ENCODE measurements at places on chromosomes 12 and 14.

DNA sequence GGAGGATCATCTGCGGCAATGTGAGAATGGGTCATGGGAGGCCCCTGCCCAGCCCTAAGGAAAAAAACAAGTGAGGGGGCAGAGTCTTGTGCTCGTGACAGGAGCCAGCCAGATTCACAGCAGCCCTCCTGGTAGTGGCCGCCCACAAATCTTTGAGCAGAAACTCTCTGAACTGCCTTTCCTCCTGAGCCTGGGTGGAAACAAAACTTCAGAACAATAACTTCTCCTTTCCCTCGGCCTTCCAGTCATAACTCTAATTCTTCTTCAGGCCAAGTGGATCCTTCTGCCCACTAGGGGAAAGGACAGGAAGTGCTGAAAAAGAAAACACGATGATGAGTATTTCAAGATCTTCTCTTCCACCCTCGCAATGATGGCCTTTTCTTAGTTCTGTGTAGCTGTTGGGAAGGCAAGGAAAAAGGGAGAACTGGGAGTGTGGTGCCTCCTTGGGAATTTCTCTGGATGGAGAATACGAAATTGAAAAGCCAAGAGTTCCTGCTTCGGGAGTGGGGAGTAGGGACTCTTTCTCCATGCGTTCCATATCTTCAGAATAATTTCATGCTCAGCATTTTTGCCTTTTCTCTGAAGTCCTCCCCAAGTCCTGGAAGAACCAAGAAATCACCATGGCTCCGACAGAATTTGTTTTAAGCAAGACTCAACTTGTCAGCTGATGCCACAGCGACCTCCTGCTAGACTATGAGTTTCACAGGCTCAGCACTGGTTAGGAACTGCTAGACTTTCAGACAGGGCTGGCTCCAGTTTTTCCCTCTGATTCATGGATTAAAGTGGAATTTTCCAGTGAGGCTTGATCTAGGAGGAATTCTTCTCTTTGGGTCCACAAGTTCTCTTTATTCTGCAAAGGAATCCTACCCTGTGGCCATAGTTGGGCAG, 188.9 kb downstream of the CAND1 start:
- DNase-seq = no peak

DNA sequence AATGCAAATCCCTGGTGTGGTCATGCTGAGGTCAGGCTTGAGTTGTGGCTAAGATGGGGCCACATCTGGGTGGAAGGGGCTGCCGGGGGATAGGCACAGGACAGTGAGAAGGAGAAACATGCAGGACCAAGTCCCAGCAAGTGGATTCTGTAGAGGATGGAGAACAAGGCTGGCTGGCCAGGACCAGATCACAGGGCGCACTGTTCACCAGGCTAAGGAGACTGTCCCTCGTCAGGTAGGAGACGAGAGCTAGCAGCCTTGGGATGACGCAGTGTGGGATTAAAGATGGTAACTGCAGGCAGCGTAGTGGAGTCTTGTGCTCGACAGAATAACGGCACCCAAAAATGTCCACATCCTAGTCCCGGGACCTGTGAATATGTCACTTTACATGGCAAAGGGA, 336.1 kb downstream of the BCL11B start:
- DNase-seq = no peak

GRCh38 chr12:94596596-94596995, 53.8 kb downstream of the TMCC3 start:
- no peak for DNase-seq

DNA sequence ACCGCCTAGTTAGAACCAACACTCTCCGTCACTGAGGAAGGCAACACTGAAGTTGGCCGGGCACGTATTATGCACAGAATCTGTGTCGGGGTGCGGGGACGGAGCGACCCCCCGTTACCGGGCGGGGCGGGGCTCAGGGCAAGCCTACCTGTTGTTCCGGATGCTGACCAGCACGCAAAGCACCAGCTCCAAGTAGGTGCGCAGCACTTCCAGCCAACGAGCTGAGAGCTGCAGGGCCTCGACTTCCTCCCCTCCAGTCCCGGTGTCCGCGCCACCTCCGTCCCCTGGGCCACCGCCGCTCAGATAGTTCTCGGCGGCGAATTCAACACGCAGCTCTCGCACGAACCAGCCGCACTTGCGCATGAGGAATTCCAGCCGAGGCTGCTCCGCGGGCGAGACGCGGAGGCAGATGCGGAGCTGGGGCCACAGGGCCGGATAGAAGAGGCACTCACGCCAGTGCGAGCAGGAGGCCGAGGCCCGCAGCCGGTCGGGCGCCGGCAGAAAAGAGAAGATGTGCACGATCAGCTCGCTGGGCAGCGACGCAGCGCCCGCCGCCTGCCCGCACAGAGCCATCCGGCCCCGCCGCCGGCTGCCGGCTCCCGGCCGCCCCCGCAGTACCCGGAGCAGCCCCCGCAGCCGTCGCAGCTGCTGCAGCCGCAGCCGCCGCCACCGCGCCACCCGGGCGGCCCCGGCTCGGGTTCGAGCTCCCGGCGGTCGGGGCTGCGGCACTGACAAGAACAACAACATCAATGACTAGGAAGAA, 636 bp downstream of the FBXO33 start:
- DNase-seq = peak; percentile 36

DNA sequence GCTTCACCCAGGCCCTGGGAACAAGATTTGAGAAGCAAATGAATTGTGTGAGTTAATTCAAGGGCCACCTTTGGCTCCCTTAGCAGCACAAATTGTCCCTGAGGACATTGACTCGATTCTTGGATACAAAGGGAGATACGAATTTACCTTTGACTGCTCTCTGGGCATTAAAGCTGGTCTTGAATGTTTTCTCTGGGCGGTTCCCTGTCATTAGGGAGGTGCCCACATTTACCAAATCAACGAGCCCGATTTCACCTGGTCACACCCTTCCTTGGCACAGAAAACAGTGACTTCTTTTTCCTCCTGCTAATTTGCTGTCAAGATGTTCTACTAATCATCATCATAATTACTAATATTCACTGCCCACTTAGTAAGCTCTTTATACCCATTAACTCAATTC, 27.1 kb upstream of the CCDC63 start:
- DNase-seq = no peak

- no peak for DNase-seq
Measured at GRCh38 chr12:93609281-93610192, 37.1 kb downstream of the SOCS2 start.

DNA sequence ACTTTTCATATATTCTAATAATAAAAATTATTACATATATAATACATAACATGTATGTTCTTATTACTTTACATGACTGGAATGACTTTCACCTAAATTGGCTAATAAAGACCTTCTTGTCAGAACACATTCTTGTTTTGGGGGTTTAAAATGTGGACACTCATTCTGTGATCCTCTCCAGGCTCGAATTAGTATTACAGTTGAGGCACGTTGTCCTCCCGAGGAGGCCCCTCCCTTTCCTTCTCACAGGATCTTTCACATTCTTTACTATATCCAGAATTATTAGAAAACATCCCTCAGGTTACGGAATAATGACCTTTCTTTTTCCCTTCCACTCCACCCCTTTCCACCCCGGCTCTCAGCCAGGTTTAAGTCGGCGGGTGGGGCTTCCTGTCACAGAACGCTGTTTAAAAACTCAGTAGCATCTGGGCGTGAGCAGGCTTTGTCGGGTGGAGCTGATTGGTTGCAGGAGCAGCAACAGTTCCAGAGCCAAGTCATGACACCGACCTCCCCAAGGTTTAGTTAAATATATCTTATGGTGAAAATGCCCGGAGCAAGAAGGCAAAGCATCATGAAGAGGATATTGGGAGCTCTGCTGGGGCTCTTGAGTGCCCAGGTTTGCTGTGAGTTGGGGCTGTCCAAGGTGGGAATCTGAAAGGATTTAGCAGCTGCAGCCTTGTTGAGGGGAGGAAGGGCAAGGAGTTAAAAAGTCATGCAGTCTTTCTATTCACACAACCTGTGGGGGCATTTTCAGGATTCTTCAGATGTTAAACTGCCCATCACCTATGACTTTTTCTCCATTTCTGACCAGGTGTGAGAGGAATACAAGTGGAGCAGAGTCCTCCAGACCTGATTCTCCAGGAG, 396.7 kb upstream of the OR4E1 start:
- DNase-seq = no peak

GRCh38 chr12:85985996-85986395, 111.9 kb downstream of the NTS start:
- no peak for DNase-seq

DNA sequence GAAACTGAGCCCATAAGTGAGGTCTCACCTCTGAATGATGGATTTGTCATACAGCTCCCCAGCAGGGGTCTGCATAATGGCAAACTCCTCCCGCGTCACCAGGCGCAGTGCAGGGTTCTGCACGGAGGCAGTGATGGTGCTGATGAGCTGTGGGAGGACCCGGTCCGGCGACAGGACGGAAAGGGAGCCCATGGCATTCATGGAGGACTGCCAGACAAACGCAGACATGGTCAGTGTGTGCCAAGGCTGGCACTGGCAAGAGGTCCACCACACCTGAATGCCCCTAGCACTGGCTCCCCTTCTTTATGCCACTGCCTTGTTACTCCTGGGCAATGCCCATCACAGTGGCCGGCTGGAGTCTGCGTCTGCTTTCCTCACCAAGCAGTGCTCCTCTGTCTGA, 32.7 kb downstream of the GCN1 start:
- DNase-seq = no peak

GRCh38 chr12:132131229-132131628, 12.9 kb downstream of the DDX51 start:
- no peak for DNase-seq

GRCh38 chr12:131511391-131511802, 199.5 kb upstream of the SFSWAP start:
- DNase-seq = no peak

DNA sequence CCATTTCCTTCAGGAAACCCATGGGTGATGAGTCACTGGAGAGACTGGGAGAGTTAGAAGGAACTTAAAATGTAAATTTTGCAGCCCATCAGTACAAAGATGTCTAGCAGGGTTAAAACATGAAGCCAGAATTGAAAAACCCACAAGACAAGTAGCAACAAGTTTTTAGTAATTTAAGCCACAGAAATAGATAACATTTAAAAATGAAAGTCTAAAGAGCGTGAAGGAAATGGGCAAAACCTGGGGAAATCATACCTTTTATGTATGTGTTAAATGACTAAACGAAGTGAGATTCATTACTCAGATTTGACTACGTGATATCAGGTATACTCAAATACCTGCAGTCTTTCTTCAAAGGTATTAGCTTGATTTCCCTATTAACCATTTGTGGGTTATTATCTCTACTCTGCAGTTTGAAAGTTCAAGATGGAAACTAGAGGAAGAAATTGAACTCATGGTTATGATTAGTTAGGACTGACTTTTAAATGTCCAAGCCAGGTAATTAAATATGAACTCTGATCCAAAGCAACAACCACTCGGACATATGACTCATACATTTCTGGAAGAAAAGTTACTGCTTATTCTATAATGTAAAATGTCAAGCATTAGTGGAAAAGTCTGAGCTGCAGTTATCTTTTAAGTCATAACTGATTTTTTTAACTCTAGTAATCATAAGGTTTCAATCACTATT, 84.1 kb downstream of the ITPR2 start:
- DNase-seq = no peak

GRCh38 chr12:22796941-22797630, 172.1 kb downstream of the ETNK1 start:
- no peak for DNase-seq

GRCh38 chr12:54044425-54045103, 9.1 kb upstream of the HOXC4 start:
- no peak for DNase-seq

- DNase-seq = no peak
Measured at GRCh38 chr14:44396226-44396625, 110.9 kb downstream of the FSCB start.

DNA sequence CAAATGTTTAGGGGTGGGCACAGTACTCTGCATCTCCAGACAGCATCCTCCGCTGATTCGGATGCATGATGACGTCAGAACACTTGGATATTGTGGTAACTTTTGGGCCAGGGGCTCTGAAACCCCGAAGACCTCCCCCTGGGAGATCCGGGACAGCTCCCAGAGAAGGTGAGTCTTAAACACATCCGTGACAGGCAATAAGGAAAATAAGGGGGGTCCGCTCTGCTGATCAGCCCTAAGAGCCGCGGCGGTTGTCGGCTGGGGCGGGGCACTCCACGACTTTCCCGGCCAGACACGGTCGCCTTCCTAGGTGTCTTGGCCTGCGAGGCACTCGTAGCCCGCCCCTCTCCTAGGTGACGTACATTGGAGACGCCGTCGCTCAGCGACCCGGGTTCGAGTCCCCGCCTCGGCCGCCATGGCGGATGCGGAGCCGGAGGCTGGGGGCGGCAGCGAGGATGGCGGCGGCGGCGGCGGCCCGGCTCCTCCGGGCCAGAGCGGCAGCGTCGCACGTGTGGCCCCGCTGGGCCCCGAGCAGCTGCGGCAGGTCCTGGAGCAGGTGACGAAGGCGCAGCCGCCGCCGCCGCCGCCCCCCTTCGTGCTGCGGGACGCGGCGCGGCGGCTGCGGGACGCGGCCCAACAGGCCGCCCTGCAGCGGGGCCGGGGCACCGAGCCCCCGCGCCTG, at the start of gene ZNF839:
TSS of gene ZNF839 (plus strand) at position 396 of the 682 bp plus-strand sequence. CDS start at position 416, 20 bp downstream.
- DNase-seq = peak; percentile 89

DNA sequence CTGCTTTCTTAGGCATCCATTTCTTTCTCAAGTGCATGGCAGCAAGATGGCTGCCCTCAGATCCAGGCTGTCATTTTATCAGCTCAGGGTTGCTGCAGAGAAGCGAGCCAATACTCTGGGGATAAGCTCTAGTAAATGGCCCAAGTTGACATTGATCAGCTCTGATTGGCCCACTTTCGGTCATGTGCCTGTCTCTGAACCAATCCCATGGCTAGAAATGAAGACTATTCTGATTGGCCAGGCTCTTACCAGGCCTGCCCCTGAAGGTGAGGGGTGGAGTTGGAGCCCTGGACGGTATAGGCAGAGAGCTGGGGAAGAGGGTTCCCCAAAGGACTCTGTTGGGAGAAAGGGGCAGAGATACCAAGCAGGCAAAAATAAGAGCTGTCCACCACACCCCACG, 41.4 kb downstream of the MYO1H start:
- no peak for DNase-seq

- no peak for DNase-seq
Measured at GRCh38 chr12:57110104-57111030, 795 bp downstream of the STAT6 start.

GRCh38 chr12:123071857-123072256, 79.0 kb downstream of the PITPNM2 start:
- DNase-seq = peak; percentile 47

GRCh38 chr14:81402123-81402495, 2.0 kb upstream of the STON2 start:
- no peak for DNase-seq

DNA sequence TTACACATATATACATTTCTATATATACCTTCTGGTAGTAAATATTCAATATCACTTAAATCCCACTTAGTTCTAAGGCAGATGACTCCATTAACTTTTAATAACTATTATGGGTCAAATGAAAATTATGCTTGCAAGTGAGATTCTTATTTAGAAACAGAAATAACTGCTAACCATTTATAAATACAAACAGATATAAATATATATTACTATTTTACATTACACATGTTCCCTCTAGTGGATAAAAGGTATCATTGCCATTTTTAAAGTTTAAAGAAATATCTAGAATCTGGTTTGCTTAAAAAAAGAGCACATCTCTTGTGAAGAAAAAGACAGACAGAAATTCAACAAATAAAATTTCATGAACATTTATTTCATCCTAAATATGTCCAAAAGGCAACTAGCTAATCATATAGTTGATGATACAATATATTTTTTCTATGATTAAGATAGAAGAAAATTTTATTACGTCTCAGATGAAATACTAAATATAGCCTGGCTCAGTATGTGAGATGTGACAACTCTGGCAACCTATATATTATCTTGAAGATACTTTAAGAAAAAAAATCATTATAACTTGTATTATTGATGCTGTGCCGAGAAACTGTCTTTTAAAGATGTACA, 11.7 kb upstream of the RAD51AP1 start:
- DNase-seq = peak; percentile 21
